Activated CD4-positive, alpha-beta memory T cell treated with anti-CD3 and anti-CD28 coated beads, Interleukin-2, amount 10 ng/mL, durations not matched to agents 7 days and 5 days (primary cell): ENCODE measurements at places on chromosomes 3 and 15. TPM values are rescaled to one million over a fixed set of nuclear protein-coding genes. Genes with fewer than 3 reads are reported as not detected.

- DNase-seq, result no peak
These were observed 163.9 kb upstream of the SMAD3 start for GRCh38 chr15:66901336-66902100.

MPI gene
- total RNA-seq, result 82.8 TPM

GRCh38 chr3:67617518-67617917 lies 36.9 kb downstream of the SUCLG2 start:
- no peak for DNase-seq

- DNase-seq, result no peak
These were observed 32.5 kb upstream of the MINAR1 start for GRCh38 chr15:79399606-79400005.

DNA sequence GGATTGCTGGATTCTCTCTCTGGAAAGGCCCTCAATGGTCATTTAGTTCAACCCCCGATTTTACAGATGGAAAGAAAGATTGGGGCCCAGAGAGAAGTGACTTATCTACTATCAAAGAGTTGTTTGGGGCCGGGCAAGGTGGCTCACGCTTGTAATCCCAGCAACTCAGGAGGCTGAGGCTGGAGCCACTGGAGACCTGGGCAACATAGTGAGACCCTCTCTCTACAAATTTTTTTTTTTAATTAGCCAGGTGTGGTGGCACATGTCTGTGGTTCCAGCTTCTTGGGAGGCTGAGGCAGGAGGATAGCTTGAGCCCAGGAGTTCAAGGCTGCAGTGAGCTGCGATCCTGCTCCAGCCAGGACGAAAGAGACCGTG lies 5.2 kb upstream of the USP3 start:
- DNase-seq, result no peak

GRCh38 chr15:66701422-66702034 lies 508 bp upstream of the SMAD6 start:
- DNase-seq, result peak; percentile 43

GRCh38 chr3:122618614-122619013 lies 41.2 kb downstream of the PARP15 start:
- DNase-seq, result no peak

HTR3E gene
- not detected for total RNA-seq

DNA sequence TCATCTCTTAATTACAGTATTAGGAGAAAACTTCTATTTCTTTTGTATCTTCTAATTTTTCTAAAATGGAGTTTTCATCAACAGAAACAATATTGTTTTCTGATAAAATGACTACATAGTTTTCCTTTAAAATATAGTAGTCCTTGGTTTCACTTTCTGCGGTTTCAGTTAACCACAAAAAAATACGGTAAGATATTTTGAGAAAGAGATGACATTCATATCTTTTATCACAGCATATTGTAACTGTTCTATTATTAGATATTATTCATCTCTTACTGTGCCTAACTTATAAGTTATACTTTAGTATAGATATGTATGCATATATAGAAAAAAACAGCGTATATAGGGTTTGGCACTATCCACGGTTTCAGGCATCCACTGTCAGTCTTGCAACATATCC lies 2.3 kb downstream of the B4GALT4 start:
- no peak for DNase-seq

SLC51B gene
- not detected for total RNA-seq

SI gene
- not detected for total RNA-seq

GOLGA8O gene
- 7.8 TPM for total RNA-seq

MYLK gene
- 0.50 TPM for total RNA-seq

STIMATE gene
- 31.9 TPM for total RNA-seq

GRCh38 chr3:15294929-15295328 lies 37.5 kb downstream of the SH3BP5 start:
- DNase-seq, result no peak

EOMES gene
- total RNA-seq, result 5.6 TPM

GOLGA8R gene
- total RNA-seq, result 3.5 TPM
